ENCODE measurements at places on chromosomes 2 and 18. TPM values are rescaled to one million over a fixed set of nuclear protein-coding genes. Genes with fewer than 3 reads are reported as not detected.
A peak's percentile ranks its signal among the peaks of the same experiment; 100 is the strongest.

DNA sequence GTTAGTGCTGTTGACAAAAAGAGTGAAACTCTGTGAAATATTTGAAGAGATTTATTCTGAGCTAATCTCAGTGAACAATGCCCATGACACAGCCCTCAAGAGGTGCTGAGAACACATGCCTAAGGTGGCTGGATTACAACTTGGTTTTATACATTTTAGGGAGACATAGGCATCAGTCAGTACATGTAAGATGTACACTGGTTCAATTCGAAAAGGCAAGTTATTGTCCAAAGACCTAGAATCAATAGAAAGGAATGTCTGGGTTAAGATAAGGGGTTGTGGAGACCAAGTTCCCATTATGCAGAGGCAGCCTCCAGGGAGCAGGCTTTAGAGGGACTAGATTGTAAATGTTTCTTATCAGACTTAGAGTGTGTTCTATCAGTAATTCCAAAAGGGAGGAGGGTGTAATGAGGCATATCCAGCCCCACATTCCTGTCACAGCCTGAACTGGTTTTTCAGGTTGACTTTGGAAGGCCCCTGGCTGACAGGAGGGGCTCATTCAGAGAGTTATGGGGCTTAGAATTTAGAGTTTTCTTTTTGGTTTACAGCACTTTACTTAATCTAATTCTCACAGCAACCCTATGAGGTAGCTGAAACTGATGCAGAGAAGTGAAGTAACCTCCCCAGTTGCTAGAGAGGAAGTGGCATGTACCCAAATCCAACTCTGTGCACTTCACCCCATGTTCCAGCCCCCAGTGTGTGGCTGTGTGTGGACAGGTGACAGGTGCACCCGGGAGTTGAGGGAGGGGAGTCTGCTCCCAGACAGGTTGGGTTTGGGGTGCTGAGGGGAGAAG lies 28.3 kb upstream of the ASAP2 start:
- ATAC-seq: peak; percentile 4

DNA sequence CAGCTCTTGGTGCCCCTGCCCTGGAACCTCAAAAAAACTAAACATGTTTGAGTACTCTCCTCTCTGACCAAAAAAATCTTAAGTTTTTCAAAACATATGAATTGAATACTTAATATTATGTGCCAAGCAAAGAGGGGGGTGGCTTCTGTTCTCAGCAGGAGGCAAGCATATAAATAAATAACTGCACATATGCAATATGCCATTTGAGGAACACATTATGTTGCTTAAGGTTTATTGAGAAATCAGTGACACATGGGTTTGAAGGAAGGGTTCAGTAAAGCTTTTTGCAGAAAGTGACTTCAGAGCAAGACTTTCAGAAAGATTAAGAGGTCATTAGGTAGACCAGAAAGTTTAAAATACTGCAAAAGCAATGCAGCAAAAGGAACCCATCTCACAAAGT lies 429.2 kb downstream of the TDRD15 start:
- no peak for ATAC-seq

- ATAC-seq: no peak
Measured at GRCh38 chr18:57631697-57632096, 10.1 kb upstream of the NARS1 start.

DNA sequence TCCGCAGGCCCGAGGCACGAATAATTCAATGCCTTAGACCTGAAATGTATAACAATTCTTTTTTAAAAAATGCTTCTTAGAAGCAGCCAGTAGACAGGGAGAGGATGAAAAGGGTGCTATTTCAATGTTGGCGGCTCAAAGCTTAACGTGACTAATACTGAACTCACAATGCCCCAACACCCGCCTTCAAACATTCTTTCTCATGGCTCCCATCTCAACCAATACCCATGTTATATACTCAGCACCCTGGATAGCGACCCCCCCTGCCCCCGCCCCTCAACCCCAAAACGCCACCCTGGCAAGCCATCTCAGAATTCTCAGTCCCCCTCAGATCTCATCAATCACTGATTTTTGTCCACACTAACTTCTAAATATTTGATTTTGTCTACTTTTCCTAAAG lies 4.4 kb downstream of the FBXO41 start:
- no peak for ATAC-seq

DNA sequence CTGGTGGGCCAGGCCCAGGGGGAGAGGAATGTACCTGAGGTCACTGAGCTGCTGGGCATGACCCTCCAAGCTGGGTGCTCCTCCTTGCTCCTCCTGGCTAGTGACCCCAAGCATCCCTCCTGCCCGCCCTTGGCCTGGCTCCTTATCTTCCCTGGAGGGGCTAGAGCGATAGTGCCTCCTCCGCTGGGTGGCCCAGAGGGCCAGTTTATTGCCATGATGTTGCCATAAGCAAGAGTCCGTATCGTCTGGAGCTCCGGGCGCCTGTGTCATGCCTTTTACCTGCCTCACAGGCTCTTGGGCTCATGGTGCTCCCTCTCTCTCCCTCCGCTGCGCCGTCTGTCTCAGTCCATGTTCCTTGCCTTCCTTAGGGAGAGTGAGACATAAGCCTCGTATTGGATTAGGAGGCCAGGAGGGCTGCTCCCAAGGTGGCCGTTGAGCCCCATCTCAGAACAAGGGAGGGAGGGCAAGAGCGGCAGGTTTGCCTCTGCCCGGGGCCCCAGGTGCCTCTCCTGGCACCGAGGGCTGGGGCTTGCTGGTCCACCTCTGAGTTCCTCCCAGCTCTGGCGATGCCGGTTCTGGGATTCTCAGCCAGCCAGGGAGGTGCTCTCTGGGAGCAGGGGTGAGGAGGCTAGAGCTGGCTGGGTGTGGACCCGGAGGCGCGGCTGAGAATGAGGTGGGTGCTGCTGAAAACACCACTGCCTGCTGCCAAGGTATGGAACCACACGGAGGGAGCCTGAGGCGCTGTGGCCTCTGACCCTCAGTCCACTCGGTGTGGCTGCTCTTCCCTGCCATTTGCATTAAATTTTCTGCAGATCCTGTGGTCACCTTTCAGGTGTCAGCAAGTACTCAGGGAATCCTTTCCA lies 22.6 kb downstream of the KCNIP3 start:
- ATAC-seq: no peak

DNA sequence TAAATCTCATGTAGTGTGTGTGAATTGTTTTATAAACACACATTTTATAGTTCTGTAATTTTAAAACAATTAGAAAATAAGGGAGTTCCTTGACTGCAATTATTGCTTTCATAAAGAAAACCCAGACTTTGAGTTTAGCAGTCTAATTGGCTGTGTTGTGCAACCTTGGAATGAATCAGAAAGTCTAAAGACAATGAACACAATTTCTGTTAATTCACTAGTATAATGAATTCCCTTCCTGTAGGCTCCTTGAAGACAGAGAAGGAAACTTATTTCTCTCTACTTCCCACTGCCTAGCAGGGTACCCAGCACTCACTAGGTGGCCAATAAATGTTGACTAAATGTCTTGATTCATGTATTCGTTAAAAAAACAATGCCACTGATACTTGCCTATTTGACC lies 79.9 kb downstream of the ANTXR1 start:
- no peak for ATAC-seq

GRCh38 chr18:2971741-2972552 lies 41.0 kb downstream of the LPIN2 start:
- no peak for ATAC-seq

DNA sequence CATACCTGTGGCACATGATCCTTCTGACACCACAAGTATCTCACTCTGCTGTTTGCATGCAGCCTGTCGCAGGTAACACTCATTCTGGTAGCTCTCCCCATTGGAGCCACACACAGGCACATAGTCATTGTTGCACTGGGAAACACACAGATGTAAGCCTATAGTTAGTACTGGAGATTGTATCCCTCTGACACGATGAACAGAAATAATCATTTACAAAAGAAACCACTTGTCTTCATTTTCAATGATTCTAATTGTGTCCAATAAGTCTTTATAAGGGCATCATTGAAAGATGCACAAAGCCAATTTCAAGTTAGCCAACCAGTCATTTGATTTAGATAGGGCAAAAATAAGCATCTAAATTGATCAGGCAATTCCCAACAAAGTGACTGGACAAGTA lies 10.4 kb downstream of the TMEFF2 start:
- ATAC-seq: no peak

GRCh38 chr2:233321166-233321565 lies 13.6 kb downstream of the SAG start:
- ATAC-seq: no peak

- ATAC-seq: peak; percentile 39
Measured at GRCh38 chr2:128196471-128196931, 105.5 kb downstream of the UGGT1 start.

DNA sequence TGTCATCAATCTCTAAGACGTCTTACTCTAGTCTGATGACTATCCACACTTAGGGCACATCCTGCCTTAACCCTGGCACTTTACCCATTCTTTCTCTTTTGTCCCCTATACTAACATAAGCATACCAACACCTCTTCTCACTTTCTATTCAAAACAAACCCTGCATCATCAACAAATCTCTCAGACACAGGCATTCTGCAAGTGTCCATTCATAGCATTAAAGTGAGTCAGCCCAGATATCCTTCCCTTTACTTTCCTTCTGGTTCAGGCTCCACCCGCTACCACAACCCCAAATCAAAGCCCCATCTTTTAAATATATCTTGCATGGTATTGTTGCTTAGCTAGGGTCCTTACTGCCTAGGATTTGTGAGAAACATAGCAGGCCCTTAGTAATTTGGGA lies 3.8 kb downstream of the GRB14 start:
- ATAC-seq: no peak

- ATAC-seq: no peak
Measured at GRCh38 chr18:36175481-36175880, 11.8 kb upstream of the MOCOS start.

OR6B3 gene
- total RNA-seq: not detected

IL36G gene
- 1.8 TPM for total RNA-seq

PID1 gene
- total RNA-seq: 48.7 TPM

Measured in gastroesophageal sphincter (tissue), 4 donors.